Stimulated activated CD8-positive, alpha-beta memory T cell treated with anti-CD3 and anti-CD28 coated beads, Interleukin-12 subunit alpha, Interleukin-12 subunit beta, amount 100 ng/mL, for 4 hours (primary cell): ENCODE measurements at places on chromosomes 1 and 21.

DNA sequence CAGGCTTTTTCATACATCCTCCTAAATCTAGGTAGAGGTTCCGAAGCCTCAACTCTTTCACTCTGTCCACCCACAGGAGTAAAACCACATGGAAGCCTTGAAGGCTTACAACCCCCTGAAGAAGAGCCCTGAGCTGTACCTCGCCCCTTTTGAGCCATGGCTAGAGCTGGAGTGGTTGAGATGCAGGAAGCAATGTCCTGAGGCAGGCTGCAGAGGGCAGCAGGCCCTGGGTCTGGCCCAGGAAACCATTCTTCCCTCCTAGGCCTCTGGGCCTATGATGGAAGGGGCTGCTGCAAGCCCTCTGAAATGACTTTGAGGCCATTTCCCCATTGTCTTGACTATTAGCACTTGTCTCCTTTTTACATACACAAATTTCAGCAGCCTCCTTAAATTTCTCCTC lies 1503.0 kb downstream of the KCNT2 start:
- DNase-seq, result no peak

DNA sequence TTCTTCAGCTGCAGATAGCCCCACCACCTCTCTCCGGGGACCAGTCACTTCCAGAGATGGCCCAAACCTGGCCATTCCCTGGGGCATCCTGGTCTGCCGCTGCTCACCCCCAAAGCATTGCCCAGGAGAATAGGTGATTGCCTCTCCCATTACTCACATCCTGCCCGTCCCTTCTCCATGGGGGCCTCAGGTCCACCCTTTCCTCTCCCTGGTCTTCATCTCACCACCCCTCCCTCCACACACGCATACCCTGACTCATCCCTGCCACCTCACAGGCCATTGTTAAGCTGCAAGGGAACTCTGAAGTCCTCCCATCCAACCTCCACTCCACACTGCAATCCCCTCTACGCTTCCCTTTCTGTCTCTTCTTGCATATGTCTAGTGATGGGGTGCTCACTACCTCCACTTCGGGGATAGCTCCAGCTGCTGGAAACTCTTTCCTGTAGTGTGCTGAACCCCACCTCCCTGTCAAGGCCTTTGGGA lies at the start of gene PLEKHG5:
TSS of gene PLEKHG5 (minus strand) at position 188 of the 483 bp plus-strand sequence. CDS start 14,096 bp downstream, outside the sequence.
- DNase-seq, result no peak

DNA sequence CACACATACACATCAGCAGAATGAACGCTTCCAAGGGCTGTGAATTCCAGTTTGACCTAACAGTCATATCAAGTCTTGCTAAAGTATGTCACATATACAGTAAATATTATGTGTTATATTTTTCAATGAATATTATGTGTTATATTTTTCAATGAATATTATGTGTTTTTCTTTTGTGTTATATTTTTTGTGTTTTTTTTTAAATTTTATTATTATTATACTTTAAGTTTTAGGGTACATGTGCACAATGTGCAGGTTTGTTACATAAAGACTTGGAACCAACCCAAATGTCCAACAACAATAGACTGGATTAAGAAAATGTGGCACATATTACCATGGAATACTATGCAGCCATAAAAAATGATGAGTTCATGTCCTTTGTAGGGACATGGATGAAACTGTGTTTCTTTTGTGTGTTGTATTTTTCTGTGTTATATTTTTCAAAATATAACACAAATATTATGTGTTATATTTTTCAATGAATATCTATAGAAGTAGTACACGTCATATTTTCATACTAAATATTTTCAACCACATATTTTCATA lies 35.5 kb downstream of the TTC13 start:
- no peak for DNase-seq

GRCh38 chr21:32055305-32055704 lies 182.5 kb downstream of the HUNK start:
- no peak for DNase-seq

GRCh38 chr1:161864577-161864976 lies 98.5 kb downstream of the ATF6 start:
- DNase-seq, result no peak

DNA sequence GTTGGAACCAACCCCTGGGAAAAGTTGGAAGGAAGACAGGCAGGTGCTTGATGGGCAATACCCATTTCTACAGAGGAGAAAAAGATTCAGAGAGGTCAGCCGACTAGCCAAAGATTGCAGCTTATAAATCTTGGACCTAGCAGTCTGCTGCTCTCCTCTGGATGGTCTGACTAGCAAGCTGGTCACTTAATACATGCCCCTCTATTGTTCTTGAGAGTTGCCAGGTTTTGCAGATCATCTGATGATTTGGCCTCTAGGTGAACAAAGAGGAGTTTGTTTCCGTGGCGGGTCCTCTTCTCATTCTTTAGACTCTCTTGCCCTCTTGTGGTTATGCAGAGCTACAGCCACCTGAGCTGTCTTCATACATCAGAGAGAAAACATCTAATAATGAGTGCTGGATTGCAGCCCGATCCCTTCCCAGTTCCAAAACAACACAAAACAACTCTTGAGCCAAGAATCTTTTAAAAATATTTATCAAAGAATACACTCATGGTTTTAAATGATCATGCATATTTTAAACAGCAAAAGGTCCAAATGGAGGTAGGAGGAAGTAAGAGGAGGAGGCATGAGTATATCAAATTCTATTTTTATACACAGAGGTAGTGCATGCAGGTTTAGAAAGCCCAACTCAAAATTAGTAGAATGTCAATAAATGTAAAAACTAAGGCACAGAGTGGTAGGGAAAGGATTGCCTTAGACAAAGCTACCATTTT lies 115.7 kb downstream of the SLC30A10 start:
- DNase-seq, result no peak

DNA sequence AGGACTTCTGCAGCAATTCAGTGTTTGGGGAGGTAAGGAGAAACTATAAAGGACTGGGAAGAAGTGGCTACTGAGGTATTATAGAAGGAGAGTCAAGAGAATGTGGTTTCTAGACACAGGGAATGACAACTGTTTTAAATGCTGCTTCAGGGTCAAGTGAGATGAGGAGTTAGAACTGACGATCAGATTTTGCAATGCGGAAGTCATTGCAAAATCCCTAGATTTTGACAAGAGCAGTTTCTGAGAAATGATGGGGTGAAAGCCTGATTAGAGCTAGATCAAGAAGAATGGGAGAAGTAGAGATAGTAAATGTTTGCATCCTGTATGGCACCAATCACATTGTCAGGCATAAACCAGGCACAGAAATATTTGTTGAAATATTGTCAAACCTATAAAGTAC lies 4.7 kb upstream of the TSNAX start:
- no peak for DNase-seq

- no peak for DNase-seq
Observed at GRCh38 chr1:110637475-110637874, 31.3 kb upstream of the KCNA2 start.

DNA sequence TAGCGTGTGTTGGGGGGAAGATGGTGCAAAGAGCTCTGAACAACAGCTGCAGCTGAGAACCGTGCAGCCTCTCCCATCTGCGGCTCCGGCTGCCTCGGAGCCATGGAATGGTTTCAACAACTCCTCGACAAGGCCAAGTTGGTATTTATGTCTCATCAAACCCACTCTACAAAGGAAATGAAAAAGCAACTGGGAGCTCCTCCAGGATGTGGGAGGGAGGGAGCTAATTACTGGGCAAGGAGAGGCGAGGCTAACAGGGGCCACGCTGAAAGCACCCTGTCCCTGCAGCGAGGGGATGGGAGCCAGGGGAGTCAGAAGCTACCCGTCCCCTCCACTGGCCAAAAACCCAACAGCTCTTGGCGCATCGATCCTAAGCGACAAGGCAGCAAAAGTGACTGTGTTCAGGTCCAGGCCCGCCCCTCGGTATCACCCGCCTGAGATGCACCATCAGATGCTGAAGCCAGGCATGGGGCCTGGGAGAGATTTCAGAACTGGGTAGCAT lies 63.1 kb downstream of the ACOT7 start:
- DNase-seq, result no peak

GRCh38 chr1:237774246-237774645 lies 116.5 kb downstream of the ZP4 start:
- DNase-seq, result no peak

GRCh38 chr21:46100020-46100419 lies 2.1 kb downstream of the COL6A2 start:
- DNase-seq, result no peak

GRCh38 chr1:109201123-109201703 lies 12.5 kb upstream of the SARS1 start:
- DNase-seq, result peak; percentile 18

DNA sequence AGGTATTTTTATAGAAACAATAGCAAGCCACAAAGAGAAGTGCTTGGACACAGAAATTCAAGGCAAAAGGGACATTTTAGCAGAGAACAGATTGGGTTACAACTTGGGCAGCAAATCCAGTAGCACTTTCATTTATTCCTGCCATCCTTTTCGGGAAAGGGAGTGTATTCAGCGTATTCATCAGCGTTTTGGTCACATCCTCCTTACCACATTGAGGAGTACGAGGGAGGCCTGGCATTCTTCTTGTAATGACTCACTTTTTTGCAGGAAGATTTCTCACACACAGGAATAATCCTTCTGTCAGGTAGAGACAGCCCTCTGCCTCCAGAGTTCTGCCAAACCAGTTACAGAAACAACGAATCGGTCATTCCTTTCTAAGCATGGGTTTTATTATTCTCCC lies 18.1 kb upstream of the FAM78B start:
- DNase-seq, result no peak

GRCh38 chr1:8516793-8517556 lies 199.1 kb downstream of the SLC45A1 start:
- DNase-seq, result no peak

- no peak for DNase-seq
Observed at GRCh38 chr1:56045477-56045876, 533.9 kb downstream of the PLPP3 start.

DNA sequence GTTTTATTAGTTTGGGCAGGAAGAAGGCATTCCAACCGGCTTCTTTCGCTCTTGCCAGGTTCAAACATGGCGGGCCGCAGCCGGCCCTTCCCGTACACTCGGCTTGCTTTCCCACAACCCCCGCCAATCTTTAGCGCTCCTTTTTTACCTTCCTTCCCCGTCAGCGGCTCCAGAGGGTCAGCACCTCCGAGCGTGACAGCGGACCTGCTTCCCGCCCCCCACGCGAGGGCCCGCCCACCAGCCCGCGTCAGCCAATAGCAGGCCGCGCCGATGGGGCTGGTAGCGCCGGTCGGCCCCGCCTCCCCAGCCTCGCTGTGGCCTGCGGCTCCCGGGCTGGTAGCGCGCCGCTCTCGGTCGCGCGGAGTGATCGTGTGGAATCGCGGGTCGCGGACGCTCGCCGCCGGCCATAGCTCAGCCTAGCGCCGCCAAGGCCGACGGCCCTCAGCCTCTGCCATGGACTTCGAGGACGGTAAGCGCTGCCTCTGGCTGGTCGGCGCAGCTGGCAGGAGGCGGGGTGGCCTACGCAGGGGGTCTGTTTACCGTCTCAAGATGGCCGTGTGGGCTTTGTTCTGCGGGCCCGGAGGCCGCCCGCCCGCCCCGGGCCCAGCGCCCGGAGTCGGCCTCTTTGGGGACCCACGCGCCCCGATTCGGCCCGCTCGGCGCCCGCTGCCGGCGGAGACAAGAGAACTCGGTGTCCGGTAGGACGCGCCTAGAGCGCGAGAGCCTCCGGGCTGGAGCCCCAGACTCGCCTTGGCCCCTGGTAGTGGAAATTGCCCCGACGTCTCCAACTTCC lies at the start of gene ZNF326:
TSS of gene ZNF326 (plus strand) at position 306 of the 793 bp plus-strand sequence. CDS start at position 454, 148 bp downstream.
- peak; percentile 91 for DNase-seq

GRCh38 chr1:101116006-101116405 lies 90.4 kb upstream of the DPH5 start:
- DNase-seq, result no peak
